Glutamatergic neuron (in vitro differentiated cells): ENCODE measurements at places on chromosomes 7 and 10. TPM values are rescaled to one million over a fixed set of nuclear protein-coding genes. Genes with fewer than 3 reads are reported as not detected.

- peak; percentile 79 for DNase-seq
These were observed 19.5 kb upstream of the RHEB start for GRCh38 chr7:151539088-151539671.

DNA sequence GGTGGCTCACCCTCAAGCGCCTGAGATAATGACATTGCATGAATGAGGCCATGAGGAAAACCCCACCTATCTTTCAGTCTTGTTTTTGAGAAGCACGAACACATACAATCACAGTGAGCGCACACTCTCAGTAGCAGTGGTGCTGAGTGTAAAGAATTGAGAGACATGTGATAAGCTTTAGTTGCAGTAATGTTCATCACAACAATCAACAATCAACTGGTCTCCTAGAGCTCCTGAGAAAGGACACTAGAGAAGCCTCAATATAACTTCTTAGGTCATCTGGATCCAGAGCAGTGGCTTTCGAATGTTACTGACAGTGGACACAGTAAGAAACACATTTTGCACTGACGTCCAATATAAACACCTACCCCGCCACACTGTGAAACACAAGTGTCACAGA is 12.8 kb downstream of the ERLIN1 start:
- DNase-seq: no peak

ANKRD1 gene
- not detected for total RNA-seq

MSMB gene
- not detected for total RNA-seq

DNA sequence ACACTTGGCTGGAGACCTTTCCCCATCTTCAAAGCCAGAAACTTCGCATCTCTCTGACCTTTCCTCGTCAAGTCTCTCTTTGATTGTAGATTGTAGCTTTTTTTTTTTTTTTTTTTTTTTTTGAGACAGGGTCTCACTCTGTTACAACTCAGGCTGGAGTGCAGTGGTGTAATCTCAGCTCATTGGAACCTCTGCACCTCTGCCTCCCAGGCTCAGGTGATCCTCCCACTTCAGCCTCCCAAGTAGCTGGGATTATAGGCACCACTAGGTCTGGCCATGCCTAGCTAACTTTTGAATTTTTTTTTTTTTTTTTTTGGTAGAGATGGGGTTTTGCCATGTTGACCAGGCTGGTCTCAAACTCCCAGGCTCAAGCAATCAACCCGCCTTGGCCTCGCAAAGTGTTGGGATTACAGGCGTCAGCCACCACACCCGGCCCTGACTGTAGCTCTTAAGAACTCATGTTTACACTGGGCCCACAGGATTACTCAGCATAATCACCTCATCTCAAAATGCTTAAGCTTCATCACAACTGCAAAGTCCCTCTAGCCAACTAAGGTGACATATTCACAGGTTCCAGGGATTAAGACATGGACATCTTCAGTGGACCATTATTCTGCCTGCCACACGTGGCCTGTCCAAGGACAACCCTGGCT is 11.7 kb downstream of the POLL start:
- DNase-seq: no peak

GIMAP7 gene
- not detected for total RNA-seq

DNA sequence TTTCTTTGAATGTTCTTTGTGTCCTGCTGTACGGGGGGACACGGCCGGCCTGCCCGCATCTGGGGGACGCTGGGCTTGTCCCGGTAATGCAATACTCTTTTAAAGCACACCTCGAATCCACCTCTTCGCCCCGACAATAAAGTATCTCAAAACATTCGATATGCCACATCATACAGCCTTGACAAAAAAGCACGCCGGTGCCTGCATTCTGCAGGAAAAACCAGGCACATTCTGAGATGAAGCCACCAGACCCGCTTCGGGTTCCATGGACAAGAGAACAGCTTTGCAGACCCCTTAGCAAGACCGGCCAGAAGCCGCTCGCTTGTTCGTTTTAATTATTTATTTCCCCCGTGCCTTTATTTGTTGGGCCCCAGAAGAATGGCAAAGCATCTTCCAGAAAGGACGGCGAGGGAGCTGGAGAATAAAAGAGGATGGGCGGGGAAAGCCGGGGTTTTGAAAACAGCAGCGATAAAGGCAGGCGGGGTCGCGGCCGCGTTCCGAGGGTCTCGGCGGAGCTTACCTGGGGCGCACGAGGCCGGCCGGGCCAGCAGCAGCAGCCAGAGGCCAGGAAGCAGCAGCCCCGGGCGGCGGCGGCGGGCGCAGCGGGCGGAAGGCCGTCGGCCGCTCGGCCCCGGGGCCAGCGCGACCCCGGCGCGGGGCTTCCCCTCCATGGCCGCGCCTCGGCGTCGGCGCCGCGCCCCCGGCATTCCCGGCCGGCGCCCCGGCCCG is 462 bp downstream of the KIAA1549 start:
- DNase-seq: peak; percentile 54

- DNase-seq: no peak
These were observed 372.9 kb downstream of the DNAJB6 start for GRCh38 chr7:157709531-157710251.

GRCh38 chr10:84521013-84521412 is 192.6 kb downstream of the CCSER2 start:
- DNase-seq: no peak

HPS1 gene
- 34.4 TPM for total RNA-seq

DNA sequence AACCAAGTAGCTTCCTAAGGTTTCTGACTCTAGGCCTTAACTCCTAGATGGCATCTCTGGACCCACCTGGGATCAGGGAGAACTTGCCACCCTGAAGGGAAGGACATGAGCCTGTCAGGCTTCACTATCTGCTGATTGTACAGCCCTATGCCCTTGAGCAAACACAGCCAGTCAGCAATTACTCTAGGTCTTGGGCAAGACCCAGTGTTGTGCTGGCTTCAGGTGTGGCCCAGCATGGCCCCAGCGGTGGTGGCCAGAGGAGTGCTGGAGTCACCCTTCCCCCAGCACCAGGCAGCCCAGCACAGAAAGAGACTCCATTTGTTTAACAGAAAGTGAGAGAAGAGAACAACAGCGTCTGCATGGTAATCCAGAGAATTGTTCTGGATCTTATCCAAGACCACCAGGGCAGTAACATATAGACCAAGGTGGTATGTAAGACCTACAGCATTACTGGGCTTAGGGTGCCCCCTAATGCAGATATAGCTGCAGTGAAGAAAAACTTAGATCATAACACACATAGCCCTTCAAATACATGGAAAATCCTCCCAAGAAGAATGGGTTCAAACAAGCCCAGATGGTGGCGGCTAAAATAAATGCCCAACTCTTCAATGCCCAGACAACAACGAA is 207.7 kb downstream of the MAGI2 start:
- no peak for DNase-seq

ADAM12 gene
- total RNA-seq: 18.4 TPM

DNA sequence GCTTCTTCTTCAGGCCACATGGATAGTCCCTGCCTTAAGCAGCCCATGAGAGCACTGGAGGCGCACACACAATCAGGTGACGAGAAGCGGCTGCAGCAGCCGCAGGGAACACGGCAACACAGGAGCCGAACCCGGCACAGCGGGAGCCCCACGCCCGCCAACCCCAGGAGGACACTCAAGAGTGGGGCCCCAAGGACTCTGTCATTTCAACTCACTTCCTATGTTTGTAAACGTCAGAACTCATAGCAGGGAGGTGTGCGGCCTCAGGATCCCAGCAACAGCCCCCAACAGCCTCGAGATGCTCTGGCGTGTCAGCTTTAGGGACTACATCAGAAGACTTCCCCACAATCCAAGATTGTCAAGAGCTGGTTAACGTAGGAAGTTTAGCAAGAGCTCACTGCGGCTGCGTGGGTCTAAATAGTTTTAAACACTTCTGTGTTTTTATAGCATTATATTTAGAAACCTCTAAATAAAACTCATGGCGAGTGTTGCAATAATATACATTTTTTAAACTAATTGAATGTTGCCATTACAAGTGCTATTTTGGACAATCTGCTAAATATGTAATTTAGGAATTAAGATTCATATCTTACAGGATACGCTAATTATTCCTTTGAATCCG is 123.4 kb downstream of the MAD1L1 start:
- no peak for DNase-seq

- DNase-seq: no peak
These were observed 117.6 kb downstream of the SNX13 start for GRCh38 chr7:17822547-17823173.

DNA sequence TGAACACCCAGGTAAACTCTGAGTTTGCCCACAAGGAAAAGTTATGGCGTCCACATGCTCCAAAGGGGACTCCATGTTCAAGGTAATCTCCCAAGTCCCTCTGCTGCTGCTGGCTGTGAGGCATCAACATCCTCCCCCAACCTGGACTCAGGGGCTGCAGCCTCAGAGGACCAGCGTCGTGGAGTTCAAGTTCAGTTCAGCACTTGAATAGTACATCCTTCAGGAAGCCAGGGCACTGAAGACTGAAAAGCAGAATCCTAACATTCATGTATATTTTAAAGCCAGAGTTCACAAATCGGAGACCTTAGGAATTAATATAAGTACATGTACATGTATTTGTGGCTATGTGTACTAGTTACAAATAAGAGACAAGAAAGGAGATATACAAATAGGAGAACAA is 90.4 kb downstream of the PTPRE start:
- DNase-seq: no peak

CHN2 gene
- 63.2 TPM for total RNA-seq

DNA sequence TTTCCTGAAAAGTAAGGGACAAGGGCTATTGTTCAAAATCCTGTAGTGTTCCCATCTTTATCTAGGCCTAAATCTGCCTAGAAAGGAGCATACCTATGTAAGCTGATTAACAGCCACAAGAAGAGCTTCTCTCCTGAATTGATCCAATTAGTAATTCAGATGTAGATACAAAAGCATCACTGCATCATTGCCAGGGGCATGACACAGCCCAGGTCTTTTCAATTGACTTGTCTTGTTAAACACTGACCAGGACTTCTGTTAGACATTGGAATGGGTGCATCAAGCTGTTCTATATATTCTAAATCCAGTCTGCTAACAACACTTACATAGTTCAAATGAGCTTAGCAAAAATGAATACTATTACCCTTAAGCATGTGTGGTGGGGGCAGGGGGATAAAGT is 589.2 kb downstream of the INHBA start:
- no peak for DNase-seq

- no peak for DNase-seq
These were observed 48.6 kb upstream of the SLIT1 start for GRCh38 chr10:97234400-97234799.

- no peak for DNase-seq
These were observed 188.4 kb upstream of the AGK start for GRCh38 chr7:141362580-141363435.

HOXA4 gene
- not detected for total RNA-seq

- no peak for DNase-seq
These were observed 55.3 kb downstream of the ZMIZ1 start for GRCh38 chr10:79124066-79124465.

ABCB1 gene
- total RNA-seq: 0.78 TPM

DNA sequence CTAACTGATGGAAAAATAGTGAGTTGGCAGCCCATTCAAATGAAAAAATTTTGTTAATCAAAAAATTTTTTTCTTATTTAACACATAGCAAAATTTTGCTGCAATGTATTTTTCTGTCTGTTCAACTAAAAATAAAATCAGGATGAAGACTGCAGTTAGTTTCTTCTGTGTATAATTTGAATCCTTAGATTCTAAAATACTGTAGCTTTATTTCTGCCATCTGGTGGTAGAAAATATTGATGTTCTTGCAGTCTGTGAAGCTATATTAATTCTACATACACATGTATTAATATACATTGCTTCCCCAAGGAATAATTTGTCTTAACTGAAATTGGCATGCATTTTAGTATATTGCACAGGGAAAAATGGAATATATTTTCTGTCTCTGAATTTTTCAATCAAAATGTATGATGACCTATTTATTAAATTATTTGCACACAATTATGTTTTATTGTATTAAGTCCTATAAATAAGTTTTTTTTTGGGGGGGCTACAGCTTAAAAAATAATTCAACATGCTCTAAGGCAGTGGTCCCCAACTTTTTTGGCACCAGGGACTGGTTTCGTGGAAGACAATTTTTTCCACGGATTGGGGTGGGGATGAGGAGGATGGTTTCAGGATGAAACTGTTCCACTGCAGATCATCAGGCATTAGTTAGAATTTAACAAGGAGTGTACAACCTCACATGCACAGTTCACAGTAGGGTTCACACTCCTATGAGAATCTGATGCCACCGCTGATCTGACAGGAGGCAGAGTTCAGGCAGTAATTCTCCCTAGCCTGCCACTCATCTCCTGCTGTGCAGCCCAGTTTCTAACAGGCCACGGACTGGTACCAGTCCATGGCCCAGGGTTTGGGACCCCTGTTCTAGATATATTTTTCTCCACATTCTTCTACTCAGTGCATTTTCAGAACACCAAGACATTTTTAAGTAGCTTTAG is 119.4 kb downstream of the GNAT3 start:
- no peak for DNase-seq

DNA sequence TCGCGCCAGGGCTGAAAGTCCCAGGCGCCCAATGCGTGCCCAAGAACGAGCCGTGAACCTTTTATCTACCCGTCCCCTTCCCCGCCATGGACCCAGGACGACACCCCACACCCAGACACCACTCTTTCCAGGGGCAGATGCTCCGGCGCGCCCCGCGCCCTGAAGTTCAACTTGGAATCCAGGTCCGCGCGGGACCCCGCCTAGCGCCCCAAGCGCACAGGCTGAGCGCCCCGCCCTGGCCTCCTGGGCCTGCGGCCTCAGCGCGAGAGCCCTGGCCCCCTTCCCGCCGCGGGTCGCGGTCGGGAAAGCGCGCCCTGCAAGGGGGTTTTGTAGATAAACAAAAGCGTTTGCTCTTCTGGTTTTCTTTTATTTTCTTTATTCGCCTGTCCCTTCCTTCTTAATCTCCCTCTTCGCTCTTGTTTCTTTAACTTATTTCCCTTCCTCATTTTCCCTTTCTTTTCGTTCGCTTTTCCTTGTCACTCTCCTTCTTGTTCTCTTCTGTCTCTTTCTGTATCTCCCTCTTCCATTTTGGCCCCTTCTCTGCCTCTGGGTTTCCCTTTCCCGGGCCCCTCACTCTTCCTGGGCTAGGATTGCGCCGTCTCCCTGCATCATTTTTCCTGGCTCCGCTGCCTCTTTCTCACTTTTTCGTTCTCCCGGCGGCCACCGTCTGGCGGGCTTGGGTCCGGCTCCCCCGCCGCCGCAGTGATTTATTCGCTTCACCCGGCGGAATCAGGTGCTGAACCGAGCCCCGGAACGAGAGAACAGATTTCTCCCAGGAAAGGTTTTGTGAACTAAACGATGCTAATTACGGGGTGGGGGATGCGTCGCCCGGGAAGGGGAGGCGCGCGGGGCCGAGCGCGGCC is 15.3 kb upstream of the PAX2 start:
- DNase-seq: peak; percentile 46

GRCh38 chr10:71314694-71315225 is 4.3 kb upstream of the SLC29A3 start:
- no peak for DNase-seq

- DNase-seq: no peak
These were observed 68.4 kb upstream of the ITGB1 start for GRCh38 chr10:33026422-33026821.

- no peak for DNase-seq
These were observed 450.1 kb downstream of the KCNMA1 start for GRCh38 chr10:77187376-77187999.

MKI67 gene
- 14.7 TPM for total RNA-seq

DNA sequence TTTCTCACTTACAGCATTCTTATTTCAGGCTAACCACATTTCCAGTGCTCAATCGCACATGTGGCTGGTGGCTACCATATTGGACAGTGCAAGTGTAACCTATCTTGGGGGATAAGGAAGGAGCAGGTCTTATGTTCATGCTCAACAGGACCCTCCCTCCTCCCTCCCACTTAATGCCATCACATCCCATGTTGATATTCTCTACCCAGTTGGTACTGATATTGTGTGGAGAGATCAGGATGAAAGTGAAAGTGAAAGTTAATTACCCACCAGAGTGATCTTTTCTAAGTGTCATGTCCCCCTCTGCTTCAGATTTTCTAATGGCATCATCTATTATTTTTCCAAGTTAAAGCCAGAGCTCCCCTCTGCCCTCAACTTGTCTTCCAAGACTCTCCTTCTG is 91.6 kb downstream of the BMPER start:
- DNase-seq: no peak
